ENCODE measurements at places on chromosomes 16 and 17. TPM values are rescaled to one million over a fixed set of nuclear protein-coding genes. Genes with fewer than 3 reads are reported as not detected.

DNA sequence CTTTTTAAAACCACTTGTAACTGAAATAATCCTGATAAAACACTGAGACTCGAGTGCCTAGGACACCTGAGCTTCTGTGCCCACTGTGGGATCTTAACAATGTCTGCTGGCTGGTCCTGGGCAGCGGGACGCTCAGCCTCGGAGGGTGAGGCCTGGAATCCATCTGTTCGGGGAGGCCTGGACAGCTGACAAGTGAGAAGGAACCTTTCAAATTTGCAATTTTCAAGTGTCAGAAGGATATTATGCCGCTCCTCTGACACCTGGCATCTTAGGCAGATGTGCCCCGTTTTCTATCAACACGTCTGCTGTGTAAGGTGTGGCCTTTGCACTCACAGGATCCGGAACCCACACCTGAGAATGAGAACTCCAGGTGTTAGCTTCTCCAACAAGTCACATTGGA lies 33.1 kb upstream of the C16orf78 start:
- no peak for DNase-seq

DNA sequence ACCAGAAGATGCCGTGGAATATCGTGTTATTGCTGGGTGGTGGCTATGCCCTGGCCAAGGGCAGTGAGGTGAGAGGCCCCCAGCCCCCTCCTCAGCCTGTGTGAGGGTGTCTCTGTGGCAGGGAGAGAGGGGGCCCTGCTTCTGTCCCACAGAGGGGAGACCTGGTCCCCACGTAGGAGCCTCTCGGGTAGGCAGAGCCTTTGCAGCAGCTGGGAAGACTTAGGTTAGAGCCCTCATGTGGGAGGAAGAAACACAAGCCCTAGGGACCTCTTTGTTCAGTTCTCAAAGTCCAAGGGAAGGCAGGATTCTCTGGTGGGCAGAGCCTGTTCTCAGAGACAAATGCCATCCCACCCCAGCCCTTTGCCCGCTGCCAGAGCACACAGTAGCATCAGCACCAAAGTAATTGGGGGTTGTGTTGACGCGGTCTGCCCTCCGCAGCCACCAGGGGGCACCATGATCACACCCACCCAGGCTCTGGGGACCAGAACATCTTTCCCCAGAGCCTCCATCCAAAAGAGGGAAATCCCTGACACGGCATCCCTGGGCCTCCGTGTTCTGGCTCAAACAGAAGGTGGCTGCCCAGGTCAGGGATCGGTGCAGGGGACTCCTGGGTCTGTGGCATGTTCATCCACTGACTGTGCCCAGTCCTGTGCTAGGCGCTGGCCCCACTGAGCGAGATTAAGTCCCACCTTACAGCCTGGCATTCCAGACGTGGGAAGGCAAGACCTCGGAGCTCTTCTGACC lies 11.5 kb upstream of the FOXN1 start:
- DNase-seq = no peak

DNA sequence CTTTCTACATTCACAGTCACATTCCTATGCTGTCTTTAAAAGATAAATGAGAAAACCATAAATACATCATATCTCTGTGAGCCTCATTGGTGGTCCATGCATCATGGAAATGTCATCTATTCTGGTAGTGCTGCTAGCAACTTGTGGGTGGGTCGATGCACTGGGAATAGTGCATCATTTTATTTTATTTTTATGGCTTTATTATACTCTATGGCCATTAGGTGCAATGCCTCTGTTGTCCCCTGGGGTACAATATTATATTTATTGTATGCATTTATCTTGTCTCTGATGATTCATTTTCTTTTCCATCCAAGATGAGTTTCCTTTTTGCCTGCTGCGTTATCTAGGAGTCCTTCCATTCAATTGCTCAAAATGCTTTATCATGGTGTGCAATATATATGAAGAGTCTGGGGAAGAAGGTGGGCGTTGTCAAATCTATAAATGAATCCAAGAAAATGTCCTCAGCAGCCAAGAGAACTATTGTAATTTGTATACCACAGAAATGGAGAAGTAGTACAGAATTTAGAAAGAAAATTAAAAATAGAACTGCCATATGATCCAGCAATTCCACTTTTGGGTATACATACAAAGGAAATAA lies 324.0 kb downstream of the KCNJ2 start:
- DNase-seq = no peak

The PRCD gene
- 2.5 TPM for total RNA-seq

All from esophagus squamous epithelium (tissue), 5 donors.